Stimulated activated CD8-positive, alpha-beta memory T cell treated with anti-CD3 and anti-CD28 coated beads, Interleukin-15, amount 100 ng/mL, for 24 hours (primary cell): ENCODE measurements at places on chromosomes 6 and 20.

GRCh38 chr6:2633736-2634135, 117.0 kb downstream of the MYLK4 start:
- no peak for DNase-seq

DNA sequence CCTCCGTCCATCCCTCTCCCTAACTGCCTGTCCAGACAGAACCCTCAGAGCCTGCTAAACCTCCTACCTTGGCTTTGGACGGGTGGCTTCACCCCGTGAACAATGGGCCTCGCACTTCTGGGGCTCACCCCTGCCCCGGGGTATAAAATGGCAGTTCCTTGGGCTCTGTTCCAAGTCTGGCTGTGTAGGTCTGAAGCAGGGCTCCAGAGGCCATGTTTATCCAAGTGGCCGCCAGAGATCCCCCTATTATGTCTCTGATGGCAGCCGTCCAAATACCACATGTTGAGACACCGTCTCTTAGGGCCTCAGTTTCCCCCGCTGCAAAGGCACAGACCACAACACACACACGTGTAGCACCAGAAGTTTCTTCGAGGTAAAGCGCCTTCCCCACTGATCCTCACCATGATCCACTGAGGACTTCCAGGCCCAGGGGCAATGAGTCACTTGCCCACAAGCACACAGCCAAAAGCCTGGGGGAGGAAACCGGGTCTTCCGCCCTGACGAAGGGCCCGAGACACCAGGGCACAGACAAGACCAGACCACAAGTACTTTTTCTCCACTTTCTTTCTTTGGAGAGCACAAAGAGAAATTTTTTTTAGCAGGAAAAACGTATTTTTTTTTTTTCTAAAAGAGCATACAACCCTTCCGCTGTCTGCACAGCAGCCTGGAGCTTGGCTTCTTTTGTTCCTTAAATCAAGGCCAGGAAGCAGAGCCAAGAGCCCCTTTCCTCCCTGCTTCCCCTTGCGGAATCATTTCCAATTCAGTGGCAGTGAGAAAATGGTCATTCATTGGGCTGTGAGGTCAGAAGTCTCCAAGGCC, 11.8 kb downstream of the CPNE5 start:
- DNase-seq = no peak

GRCh38 chr6:124903797-124904196, 58.4 kb upstream of the RNF217 start:
- DNase-seq = no peak

DNA sequence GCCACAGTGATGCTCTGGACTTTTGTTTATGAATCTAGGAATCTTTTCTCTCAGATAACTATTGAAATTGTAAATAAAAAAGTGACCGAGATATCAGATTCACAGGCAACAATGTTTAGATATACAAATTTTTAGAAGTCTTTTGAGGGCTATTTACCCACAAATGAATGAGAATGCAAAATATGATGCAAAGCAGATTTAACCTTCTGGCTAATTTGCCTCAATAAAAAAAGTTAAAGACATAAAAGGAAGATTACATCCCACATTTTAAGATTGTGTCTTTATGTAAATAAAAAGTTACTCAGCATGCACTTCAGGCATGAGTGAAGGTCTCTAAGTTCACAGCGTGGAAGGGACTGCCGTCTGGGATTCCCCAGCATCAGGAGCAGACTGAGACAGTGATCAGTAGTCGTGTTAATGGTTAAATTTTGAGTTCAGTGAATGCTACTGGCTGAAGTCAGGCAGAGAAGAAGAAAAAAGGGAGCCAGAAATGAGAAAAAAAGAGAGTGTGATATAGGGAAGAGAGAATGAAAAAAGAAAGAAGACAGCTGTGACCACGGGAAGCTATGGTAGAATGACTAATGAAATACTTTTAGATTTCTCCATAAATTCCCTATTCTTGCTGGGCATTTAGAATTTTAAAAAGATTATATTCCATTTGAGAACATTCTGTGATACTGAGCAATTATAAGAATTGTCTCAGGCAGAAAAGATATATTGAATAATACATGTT, 93.6 kb downstream of the MYB start:
- DNase-seq = no peak

GRCh38 chr20:48697845-48698491, 129.8 kb downstream of the PREX1 start:
- no peak for DNase-seq

- no peak for DNase-seq
These were observed 277.3 kb upstream of the CHD6 start for GRCh38 chr20:41895241-41896032.

DNA sequence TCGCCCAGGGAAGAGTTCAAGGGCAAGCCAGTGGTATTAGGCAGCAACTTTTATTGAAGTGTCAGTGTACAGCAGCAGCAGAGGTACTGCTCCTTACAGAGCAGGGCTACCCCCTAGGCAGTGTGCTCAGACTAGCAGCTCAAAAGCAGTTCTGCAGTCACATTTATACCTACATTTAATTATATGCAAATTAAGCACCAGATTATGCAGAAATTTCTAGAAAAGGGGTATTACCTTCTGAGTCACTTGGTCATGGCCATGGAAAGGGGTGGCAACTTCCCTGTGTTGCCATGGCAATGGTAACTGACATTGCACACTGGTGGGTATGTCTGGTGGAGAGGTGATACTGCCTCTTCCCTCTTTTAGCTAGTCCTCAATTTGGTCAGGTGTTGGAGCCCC, 2.1 kb upstream of the ZKSCAN4 start:
- no peak for DNase-seq

- no peak for DNase-seq
These were observed 73.4 kb upstream of the SIM1 start for GRCh38 chr6:100538086-100538485.

GRCh38 chr6:105514306-105514705, 111.4 kb upstream of the PREP start:
- no peak for DNase-seq
